ENCODE measurements at places on chromosomes 13 and 19.

DNA sequence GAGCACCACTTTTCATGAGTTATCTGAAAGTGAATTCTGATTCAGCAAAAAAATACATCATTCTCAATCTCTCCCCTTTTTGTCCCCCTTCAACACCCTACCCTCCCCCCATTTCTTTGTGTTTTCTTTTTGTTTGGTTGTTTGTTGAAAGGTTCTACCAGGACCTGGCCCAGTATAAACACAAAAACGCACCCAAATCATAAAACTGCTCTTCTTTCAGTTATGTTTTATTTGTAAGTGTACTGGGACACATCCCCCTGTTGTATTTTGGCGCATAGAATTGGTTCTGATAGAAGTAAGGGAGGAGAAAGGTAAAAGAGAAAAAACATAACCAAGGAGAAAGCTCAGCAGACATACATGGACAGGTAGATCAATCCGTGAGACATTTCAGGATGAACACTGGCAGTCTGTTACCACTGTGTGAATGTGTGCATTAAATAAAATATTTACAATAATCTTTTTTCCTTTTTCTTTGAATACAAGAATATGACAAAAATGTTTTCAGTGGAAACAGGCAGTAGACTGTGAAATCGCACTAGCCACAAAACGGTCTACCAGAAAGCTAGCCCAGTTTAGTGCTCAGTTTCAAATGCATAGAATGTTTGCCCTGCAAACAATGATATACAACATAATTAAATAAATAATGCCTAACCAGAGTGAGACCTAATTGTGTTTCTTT is 4.2 kb downstream of the POU4F1 start:
- no peak for ATAC-seq

- no peak for ATAC-seq
Observed at GRCh38 chr19:4517451-4518057, 732 bp downstream of the PLIN4 start.

DNA sequence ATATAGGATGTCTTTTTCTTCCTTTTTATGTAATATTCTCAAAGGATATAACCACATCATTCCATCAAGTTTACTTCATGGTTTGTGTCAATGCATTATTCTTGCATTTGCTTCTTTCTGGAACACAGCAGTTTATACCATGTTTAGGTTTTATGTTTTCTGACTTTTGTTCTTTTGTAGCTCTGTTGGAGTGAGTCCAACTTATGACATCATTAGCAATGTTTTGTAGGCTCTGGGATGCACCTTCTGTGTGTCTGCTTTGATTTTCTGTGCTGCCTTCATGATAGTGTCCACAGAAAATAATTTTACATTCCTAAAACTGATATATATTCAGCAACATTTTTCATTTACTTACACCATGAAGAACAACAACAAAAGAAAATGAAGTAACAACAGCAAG is 68.9 kb downstream of the SHISA2 start:
- no peak for ATAC-seq

- no peak for ATAC-seq
Observed at GRCh38 chr13:100112186-100112838, 23.4 kb downstream of the PCCA start.

- no peak for ATAC-seq
Observed at GRCh38 chr19:46728208-46728607, 11.3 kb upstream of the PRKD2 start.

GRCh38 chr19:58059003-58059670 is at the start of gene ZNF135:
ZNF135 (plus strand) TSS chr19:58059282; CDS start chr19:58060003, 721 bp downstream.
- peak; percentile 77 for ATAC-seq

DNA sequence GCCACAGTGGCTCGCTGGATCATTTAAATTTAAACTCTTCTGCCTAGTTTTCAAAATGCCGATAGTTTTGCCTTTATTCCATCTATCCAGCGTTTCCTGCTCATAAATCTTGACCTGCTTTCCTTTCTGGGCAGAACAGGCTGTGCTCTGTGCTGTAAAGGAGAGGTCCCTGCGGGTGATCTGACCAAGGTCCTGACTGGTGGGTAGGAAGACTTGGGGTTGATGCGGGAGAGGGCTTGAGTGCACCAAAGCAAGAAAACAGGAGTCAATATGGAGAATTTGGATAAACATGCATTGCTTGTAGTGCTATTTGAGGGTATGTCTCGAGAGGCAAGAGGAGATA is 533.6 kb downstream of the MYO16 start:
- ATAC-seq, result peak; percentile 72

DNA sequence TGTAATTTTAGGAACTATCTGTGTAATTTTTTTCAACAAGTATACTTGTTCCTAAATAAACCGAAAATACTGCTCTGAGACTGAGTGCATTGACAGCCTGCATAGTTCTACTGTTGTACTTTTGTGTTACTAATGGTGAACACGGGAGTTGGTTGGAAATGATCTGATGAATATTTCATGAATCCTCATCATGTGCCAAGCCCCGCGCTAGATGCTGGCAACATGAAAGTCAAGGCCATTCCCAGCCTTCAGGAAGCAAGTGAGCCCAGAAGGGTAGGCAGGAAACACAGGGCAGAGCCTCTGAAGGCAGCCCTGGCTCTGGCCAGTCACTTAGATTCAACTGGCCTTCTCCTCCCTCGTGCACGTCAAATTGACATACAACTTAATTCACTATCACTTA is 106.1 kb downstream of the ABCC4 start:
- ATAC-seq, result peak; percentile 32

GRCh38 chr19:49497047-49497788 is 984 bp downstream of the RPS11 start:
- no peak for ATAC-seq

DNA sequence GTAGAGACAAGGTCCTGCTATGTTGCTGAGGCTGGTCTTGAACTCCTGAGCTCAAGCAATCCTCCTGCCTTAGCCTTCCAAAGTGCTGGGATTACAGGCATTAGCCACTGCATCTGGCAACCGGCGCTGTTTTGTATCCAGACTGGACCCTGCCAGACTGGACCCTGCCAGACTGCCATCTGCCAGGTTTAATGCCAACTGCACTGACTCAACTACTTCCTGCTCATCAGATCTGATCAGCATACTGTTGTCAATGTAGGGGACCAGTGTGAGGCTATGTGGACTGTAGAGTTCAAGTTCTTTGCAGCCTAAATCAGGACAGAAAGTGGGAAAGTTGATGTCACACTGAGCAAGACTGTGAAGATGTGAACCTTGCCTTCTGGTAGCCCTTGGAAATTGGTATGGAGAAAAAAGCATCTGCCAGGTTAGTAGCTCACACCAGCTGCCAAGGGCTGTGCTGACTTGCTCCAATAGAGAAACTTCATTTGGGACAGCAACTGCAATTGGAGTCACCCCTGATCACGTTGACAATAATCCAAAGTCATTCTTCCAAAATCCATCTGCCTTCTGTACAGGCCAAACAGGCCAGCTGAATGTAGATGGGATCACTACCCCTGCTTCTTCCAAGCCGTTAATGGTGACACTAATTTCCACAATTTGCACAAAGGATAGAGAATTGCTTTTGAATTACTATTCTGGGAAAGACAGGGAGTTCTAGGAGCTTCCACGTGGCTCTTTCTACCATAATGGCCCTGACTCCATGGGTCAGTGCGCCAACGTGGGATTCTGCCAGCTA is 36.8 kb upstream of the ATP1A3 start:
- no peak for ATAC-seq

DNA sequence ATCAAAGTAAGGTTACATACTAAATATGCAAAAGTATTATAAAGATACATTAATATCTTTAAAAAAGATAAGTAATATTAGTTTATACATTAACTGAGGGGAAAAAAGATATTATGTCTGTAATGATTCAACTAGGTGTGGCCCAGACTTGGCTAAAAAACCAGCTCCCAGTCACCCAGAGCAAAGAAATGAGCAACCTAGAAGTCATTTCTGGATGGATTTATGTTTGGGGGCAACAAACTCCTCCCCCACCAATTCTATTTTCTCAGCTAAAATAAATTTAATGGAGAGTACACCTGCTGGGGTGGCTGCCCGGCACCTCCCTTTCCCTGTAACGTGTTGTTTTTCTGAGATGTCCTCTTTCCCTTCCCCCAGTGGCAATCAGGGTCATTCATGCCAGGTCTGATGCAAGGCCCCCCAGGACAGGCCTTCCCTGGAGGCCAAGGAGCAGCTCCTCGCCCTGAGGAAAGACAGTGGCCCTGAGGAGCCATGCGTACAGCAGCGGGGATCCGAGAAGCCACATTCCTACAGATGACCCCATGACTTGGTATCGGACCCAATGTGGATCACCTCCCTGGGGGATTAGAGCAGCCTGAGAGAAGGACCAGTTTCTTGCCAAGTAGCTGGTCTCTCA is 78.6 kb upstream of the DOCK9 start:
- ATAC-seq, result no peak

DNA sequence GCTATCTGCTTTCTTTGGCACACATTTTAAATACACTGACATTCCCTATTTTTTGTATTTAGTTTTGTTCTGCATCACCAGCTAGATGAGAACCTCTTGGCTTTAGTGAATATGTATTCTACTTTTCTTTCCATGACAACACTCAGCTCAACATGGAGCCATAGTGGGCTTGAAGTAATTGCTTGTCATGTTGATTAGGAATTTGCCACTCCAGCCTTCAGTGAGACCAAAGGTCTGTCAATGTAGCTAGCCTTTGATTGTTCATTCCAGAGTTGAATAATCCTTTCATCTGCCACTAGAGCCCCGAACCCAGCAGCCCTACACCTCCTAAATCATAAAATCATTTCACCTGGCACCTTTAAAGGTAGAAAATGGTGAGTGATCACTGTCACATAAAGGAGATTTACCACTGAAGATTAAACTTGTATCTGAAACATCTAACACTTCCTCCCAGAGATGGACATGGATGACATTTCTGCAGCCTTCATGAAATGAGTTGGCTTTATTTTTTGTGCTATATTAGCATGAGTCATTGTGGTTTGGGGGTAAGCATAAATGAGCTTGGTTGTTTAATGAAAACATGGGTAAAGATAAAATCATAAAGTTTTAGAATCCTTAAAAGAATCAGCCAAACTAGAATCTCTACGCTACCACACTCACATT is 29.2 kb upstream of the GARRE1 start:
- ATAC-seq, result no peak

DNA sequence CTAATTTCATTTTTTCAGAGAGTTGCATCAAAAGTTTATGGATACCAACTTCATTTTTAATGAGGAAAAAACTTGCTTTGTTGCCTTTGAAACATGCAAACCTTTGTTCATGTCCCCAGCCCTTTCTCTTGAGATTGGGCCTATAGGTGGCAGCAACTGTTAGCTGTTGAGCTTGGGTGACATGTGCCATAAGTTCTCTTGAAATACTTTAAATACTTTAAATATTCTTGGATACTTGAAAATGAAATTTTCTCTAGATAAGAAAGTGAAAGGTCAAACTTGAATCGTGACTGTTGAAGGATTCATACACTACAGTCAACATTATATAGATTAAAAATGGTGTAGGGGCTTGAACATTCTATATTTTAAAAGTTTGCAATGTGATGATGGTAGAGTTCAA is 294.9 kb downstream of the NDFIP2 start:
- peak; percentile 44 for ATAC-seq

GRCh38 chr13:42875475-42876269 is 94.3 kb downstream of the FAM216B start:
- ATAC-seq, result peak; percentile 69

DNA sequence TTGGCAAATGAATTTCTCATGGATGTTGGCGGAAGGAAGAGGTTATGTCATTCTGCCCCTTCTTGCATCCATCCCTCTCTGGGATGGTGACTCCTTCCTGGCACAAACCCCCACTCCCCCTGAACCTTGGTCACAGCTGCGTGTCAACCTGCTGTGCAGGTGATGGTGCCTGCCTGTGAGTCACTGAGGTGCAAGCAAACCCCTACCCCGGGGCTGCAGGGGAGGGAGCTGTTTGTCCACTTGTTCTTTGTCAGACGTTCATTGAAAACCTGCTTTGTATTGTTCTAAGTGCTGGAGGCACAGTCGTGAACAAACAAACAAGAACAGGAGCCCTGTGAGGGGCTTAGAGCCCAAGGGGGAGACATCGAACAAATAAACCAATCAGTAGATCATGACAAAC is 2.0 kb upstream of the GAPDHS start:
- no peak for ATAC-seq

DNA sequence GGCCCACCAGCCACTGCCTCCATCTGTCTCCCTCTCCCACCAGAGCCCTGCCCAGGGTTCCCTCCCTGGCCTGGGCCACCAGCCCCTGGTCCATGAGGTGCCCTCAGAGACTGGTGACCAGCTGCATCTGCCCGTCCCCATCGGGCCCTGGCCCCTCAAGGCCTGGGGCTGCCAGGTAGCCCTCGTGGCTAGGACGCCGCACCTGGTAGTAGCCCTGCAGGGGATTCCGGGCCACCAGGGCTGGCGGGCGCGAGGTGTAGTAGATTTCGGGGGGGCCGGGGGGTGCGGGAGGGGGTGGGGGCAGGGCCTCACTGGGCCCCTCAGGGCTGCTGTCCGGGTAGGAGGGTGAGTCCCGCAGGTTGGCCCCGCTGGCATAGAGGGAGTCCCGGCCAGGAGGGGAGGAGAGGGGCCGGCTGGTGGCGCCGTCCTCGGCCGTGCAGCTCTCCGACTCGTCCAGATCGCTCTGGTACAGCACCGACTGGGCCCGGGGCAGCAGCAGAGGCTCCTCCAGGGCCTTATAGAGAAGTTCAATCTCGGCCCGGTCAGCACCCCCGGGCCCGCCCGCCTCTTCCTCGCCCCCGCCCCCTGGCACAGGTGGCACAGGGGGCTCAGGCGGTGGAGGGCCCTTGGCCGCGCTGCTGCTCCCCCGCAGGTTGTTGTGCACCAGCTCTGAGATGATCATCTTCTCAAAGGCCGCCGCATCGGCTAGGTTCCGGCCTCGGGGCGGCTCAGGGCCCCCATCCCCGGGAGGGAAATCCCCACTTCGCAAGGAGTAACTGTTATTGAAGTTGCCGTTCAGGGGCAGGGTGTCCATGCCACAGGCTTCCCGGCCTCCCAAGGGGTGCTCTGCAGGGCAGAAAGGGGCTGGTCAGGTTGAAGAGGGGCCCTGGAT is 14.6 kb upstream of the ASF1B start:
- no peak for ATAC-seq

- ATAC-seq, result no peak
Observed at GRCh38 chr13:102721800-102722231, 27.0 kb upstream of the METTL21C start.

GRCh38 chr13:45482571-45483173 is 17.9 kb downstream of the COG3 start:
- ATAC-seq, result peak; percentile 32

GRCh38 chr19:50003254-50003788 is 21.9 kb downstream of the VRK3 start:
- ATAC-seq, result no peak

- no peak for ATAC-seq
Observed at GRCh38 chr13:105814219-105814901, 721.1 kb downstream of the EFNB2 start.

- ATAC-seq, result no peak
Observed at GRCh38 chr19:42028304-42029216, 34.5 kb upstream of the ATP1A3 start.

- no peak for ATAC-seq
Observed at GRCh38 chr13:30712536-30713532, 22.5 kb upstream of the ALOX5AP start.

GRCh38 chr19:35509861-35510625 is 3.4 kb downstream of the DMKN start:
- peak; percentile 83 for ATAC-seq
